ENCODE measurements at places on chromosomes 1 and 21.

DNA sequence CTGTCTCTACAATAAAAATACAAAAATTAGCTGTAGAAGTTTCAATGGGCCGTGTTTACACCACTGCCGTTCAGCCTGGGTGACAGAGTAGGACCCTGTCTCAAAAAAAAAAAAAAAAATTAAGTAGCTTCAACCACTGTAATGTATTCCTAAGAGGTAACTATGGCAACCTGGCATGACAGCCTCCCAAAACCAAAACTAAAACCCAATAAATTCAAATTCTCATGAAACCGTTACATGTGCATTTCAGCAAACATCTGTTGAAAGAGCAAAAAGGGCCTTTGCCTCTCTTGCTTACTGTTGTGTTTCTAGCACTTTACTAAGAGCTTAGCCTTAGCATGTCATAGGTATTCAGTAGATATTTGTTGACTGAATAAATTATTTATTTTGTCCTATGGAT lies 33.5 kb downstream of the ODR4 start:
- H3K27ac ChIP-seq = no peak overlapping the region
- no peak for DNase-seq
- H3K36me3 ChIP-seq = peaks cover 15% of the 10 kb centered on the region
- H3K4me1 ChIP-seq = peaks cover 4% of the 10 kb centered on the region
- no peaks in the 10 kb centered on the region for H3K27me3 ChIP-seq

DNA sequence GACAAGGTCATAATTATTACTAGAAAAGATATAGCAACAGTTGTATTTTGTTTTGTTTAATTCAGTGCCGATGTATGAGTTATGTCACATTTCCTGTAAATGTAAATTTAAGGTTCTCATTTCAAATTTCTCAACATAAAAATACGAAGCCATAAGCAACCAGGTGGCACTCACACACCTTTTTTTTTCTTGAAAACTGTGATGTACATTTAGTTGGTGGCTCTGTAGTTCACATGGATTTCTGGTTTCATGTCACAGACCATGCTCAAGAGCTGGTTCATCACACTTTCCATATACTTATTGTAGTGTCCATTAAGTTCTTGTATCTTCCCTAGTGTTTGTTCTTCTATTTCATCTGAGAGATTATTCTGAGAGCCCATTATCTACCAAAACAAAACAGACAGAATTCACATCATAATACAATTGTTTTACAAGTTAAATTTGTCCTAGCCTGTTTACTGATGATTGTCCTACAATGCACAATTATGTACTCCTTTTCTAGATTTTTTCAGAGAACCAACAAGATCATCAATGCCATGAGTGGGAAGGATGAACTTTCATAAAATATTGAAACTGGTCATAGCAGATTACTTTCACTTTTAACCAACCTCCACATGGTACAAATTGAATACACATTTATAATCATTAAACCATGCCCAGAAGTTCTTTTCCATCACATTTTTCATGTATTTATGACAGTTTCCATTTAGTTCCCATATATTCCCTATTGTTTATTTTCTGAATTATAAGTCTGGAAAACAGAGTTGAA lies 17.1 kb downstream of the ATP6V1G3 start:
- peak; percentile 44 for DNase-seq
- H3K4me1 ChIP-seq = peaks cover 59% of the 10 kb centered on the region
- H3K27ac ChIP-seq = peak overlapping the region; percentile 92
- H3K36me3 ChIP-seq = no peaks in the 10 kb centered on the region

GRCh38 chr1:206014601-206015000 lies 9.1 kb downstream of the CTSE start:
- no peak overlapping the region for H3K4me3 ChIP-seq
- H3K4me1 ChIP-seq = peaks cover 22% of the 10 kb centered on the region
- H3K27ac ChIP-seq = no peak overlapping the region
- no peaks in the 10 kb centered on the region for H3K36me3 ChIP-seq
- peaks cover 5% of the 10 kb centered on the region for H3K27me3 ChIP-seq
- no peak for DNase-seq

DNA sequence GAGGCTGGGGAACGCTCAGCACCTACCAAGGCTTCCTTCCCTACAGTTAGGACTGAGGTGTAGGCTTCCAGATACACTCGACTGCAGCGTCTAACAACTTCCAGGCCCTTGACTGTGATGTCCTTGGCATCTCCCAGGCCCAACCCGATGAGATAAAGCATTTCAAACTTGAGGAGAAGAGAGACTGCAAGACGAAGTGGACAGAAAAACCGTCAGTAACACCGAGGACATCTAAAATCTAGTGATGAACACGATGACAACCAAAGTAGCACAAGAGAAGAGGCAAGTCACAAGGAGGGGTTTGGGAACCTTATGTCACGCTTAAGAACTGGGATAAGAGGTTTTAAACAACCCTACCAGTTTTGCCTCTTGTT lies 314 bp downstream of the DPH5 start:
- H3K27ac ChIP-seq = peak overlapping the region; percentile 98
- peak overlapping the region; percentile 97 for H3K4me3 ChIP-seq
- peaks cover 52% of the 10 kb centered on the region for H3K4me1 ChIP-seq

GRCh38 chr1:30417001-30417700 lies 306.2 kb downstream of the MATN1 start:
- H3K27me3 ChIP-seq = no peaks in the 10 kb centered on the region
- H3K4me1 ChIP-seq = no peaks in the 10 kb centered on the region
- H3K36me3 ChIP-seq = no peaks in the 10 kb centered on the region
- DNase-seq = no peak

- no peak overlapping the region for H3K4me3 ChIP-seq
- H3K27me3 ChIP-seq = peaks cover 2% of the 10 kb centered on the region
- no peaks in the 10 kb centered on the region for H3K4me1 ChIP-seq
- no peak overlapping the region for H3K27ac ChIP-seq
Measured at GRCh38 chr1:44134071-44134920, 7.1 kb downstream of the KLF18 start.

GRCh38 chr1:108955881-108956280 lies 7.4 kb downstream of the CLCC1 start:
- H3K27me3 ChIP-seq = peaks cover 13% of the 10 kb centered on the region
- no peak for DNase-seq
- no peak overlapping the region for H3K4me3 ChIP-seq
- H3K27ac ChIP-seq = peak overlapping the region; percentile 91
- H3K4me1 ChIP-seq = peaks cover 30% of the 10 kb centered on the region

DNA sequence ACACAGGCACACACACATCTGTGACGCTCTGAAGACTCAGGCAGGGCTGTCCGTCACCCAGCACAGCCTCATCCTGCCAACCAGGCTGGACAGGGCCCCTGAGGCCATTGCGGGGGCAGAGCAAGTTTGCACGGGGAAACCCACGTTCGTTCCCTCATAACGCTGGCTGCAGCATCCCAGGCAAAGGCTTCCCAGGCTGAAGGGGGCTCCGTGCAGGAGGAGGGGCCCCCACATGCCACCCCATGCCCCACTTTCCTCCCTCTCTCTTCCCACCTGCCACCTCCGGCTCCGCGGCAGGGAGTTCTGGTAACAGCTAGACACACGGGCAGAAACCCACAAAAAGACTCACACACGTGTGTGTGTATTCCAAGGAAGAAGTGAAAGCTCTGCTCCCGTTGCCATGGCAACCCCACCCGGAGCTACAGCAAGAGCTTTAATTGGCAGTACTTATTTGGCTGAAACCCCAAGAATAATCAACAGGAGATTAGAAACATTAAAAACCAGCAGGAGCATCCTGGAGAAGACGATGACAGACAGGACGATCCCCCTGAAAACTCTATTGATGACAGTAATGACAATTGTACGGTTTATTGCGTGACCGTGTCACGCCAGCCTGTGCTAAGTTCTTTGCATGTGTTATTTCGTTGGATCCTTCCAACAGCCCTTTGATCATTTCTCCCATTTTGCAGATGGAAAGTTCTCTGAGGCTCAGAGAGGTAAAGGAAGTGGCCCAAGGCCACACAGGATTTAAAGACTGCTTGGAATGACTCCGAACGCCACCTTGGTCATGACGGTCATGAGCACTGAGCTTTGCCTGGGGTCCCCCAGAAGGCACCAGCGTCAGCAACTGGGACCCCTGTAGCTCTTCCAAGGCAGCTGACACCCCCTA lies 247.1 kb downstream of the NPHP4 start:
- no peak overlapping the region for H3K27ac ChIP-seq
- H3K4me1 ChIP-seq = no peaks in the 10 kb centered on the region
- no peak overlapping the region for H3K4me3 ChIP-seq
- H3K27me3 ChIP-seq = peaks cover 11% of the 10 kb centered on the region

DNA sequence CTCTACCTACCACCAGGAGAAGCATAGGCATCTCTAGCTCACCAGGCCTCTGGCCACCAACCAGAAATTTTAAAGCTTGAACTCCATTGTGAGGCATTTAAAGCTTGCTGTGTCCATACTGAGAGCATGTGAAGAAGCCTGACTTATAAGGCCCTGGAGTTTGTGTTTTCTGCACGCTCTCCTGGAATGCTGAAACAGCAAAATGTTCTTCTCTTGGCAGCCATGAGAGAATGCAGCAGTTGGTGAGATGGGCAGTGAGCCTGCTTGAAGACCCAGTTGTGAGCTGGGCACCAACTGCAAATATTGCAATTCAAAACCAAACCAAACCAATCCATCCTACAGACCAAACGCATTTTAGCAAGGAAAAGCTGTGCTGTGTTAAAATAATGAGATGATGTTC lies 170.0 kb upstream of the IVNS1ABP start:
- H3K36me3 ChIP-seq = no peaks in the 10 kb centered on the region
- DNase-seq = no peak
- no peak overlapping the region for H3K27ac ChIP-seq
- no peaks in the 10 kb centered on the region for H3K4me1 ChIP-seq
- no peak overlapping the region for H3K4me3 ChIP-seq
- H3K27me3 ChIP-seq = no peaks in the 10 kb centered on the region

- H3K36me3 ChIP-seq = no peaks in the 10 kb centered on the region
- no peaks in the 10 kb centered on the region for H3K27me3 ChIP-seq
- no peaks in the 10 kb centered on the region for H3K4me1 ChIP-seq
- H3K4me3 ChIP-seq = no peak overlapping the region
Measured at GRCh38 chr1:167849666-167850065, 64.3 kb downstream of the ADCY10 start.

DNA sequence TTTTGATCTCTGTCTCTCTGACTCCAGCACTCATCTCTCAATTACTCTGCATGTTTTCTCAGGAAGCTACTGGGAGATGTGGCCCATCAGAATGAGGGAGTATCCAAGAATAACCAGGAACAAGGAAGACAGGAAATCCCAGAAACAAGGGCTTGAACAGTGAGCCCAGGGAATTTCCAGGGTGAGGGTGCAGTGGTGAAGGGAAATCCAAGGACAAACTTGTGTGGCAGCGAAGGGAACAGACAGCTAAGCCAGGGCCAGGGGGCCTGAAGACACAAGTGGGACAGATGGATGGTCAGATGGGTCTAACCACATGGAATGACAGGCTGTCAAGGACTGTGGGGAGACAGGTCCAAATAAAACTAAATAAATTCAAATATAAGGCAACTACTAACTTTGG lies 121.8 kb upstream of the ERRFI1 start:
- no peak for DNase-seq
- peaks cover 16% of the 10 kb centered on the region for H3K27me3 ChIP-seq
- H3K27ac ChIP-seq = peak overlapping the region; percentile 13
- H3K4me1 ChIP-seq = peaks cover 51% of the 10 kb centered on the region
- no peak overlapping the region for H3K4me3 ChIP-seq

GRCh38 chr1:205711105-205712048 lies 31.1 kb upstream of the SLC45A3 start:
- H3K4me3 ChIP-seq = no peak overlapping the region
- H3K4me1 ChIP-seq = peaks cover 15% of the 10 kb centered on the region
- no peaks in the 10 kb centered on the region for H3K27me3 ChIP-seq
- peak; percentile 55 for DNase-seq

DNA sequence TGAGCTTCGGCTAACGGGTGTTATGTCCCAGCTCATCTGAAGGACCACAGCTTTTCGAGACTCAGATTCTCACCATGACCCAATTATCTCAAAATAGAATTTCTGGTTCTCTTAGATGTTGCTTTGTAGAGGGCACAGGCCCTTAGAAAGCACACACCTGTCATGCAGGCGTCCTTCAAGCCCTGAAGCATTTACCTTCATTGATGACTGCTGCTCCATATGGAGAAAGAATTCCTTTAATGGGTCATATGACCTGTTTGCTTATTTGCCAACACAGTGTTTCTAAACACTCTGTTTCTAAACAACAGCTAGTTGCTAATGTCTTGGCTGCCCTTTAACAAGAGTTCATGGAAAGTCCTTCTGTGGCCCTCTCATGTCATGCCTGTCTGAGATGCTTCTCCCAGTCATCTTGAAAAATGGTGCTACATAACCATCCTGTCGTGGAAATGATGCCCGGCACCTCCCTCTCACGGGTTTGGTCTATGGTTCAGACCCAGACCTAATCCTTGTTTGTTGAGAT lies 495.7 kb downstream of the KIF26B start:
- peaks cover 7% of the 10 kb centered on the region for H3K4me1 ChIP-seq
- H3K27me3 ChIP-seq = peaks cover 6% of the 10 kb centered on the region
- no peaks in the 10 kb centered on the region for H3K36me3 ChIP-seq
- no peak for DNase-seq
- H3K27ac ChIP-seq = peak overlapping the region; percentile 57

GRCh38 chr1:93051961-93052360 lies 27.1 kb upstream of the MTF2 start:
- no peaks in the 10 kb centered on the region for H3K36me3 ChIP-seq
- no peak for DNase-seq
- H3K4me3 ChIP-seq = no peak overlapping the region
- H3K27me3 ChIP-seq = peaks cover 5% of the 10 kb centered on the region
- H3K27ac ChIP-seq = no peak overlapping the region
- no peaks in the 10 kb centered on the region for H3K4me1 ChIP-seq

GRCh38 chr1:193144361-193144938 lies 22.6 kb downstream of the CDC73 start:
- no peak overlapping the region for H3K27ac ChIP-seq
- H3K36me3 ChIP-seq = peaks cover 36% of the 10 kb centered on the region
- peaks cover 23% of the 10 kb centered on the region for H3K4me1 ChIP-seq
- H3K27me3 ChIP-seq = peaks cover 2% of the 10 kb centered on the region

DNA sequence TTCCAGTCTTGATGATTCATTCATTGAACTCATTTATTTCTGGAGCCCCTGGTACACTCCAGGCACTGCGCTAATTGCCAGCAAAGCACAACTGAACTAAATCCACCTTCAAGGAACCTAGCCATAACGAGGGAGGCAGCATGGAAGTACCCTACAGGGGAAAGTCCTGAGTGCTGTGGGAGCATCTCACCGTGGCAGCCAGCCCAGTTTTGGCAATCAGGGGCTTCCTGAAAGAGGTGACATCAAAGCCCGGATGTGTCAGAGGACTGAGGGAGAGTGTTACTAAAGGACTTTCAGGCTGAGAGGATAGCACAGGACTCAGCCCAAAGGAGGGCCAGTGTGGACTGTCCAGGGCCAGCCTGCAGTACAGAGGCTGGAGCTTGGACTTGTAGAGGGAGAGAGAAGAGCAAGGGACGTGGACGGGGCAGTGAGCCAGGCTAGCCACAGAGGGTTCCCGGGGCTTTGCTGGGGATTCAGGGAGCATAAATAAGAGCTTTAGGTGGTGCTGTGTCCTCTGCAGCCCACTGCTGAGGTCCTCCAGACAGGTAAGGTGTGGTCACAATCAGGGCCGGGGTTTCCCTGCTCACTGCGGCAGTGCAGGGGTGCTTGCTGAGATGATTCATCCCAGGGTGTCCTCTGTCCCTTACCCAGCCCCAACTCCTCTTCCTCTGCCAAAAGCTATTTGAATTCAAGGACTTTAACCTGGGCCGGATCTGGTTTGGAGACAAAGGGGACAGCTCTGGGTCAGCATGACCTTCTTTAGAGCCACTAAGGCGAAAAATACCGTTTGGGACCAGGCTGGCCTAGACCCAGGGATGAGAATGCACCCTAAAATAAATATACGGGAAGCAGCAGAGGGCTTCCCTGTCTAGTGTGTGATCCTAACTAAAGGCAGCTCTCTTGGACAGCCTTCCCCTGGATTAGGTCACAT lies 128.3 kb downstream of the EDEM3 start:
- DNase-seq = no peak
- no peak overlapping the region for H3K4me3 ChIP-seq
- H3K27ac ChIP-seq = no peak overlapping the region
- H3K4me1 ChIP-seq = peaks cover 2% of the 10 kb centered on the region
